Calu3 (cell line): ENCODE measurements at places on chromosomes 13 and 19.

GRCh38 chr19:43438291-43439031 lies 23.8 kb downstream of the TEX101 start:
- no peak for DNase-seq

- no peak for DNase-seq
Measured at GRCh38 chr13:97329331-97329730, 104.6 kb upstream of the RAP2A start.

- DNase-seq, result no peak
Measured at GRCh38 chr13:103104340-103104739, 38.1 kb upstream of the SLC10A2 start.

- DNase-seq, result no peak
Measured at GRCh38 chr13:39879286-39880035, 224.0 kb downstream of the COG6 start.

DNA sequence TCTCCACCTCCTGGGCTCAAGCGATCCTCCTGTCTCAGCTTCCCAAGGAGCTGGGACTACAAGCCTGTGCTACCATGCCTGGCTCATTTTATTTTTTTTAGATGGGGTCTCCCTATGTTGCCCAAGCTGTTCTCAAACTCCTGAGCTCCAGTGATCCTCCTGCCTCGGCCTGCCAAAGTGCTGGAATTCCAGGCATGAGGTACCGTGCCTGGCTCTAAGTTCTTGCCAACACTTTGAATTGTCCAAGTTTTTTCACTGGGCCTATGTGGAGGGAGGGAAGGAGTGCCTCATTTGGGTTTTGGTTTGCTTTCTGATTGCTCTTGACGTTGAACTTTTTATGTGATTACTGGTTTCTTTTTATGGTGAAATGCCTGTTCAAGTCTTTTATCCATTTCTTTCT lies 4.4 kb upstream of the UNC13A start:
- DNase-seq, result no peak

DNA sequence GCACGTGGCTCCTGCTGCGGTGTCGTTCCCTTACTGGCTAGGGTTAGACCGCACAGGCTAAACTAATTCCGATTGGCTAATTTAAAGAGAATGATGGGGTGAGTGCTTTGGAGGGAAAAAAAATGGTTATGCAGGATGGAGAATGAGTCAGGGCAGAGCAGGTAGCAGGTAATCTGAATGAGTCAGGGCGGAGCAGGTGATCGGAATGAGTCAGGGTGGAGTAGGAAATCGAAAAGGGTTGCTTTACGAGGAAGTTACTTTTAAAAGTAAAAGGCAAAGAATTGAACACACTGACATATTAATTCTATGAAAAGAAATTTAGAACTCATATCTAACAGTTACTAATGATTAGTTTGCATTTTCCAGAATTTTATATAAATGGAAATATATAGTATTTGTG lies 335.5 kb downstream of the FOXO1 start:
- DNase-seq, result peak; percentile 63

- no peak for DNase-seq
Measured at GRCh38 chr19:49682274-49682673, 5.2 kb downstream of the PRMT1 start.

GRCh38 chr13:110834572-110834971 lies 80.3 kb downstream of the ANKRD10 start:
- no peak for DNase-seq

- no peak for DNase-seq
Measured at GRCh38 chr13:97743938-97744337, 209.5 kb upstream of the IPO5 start.

DNA sequence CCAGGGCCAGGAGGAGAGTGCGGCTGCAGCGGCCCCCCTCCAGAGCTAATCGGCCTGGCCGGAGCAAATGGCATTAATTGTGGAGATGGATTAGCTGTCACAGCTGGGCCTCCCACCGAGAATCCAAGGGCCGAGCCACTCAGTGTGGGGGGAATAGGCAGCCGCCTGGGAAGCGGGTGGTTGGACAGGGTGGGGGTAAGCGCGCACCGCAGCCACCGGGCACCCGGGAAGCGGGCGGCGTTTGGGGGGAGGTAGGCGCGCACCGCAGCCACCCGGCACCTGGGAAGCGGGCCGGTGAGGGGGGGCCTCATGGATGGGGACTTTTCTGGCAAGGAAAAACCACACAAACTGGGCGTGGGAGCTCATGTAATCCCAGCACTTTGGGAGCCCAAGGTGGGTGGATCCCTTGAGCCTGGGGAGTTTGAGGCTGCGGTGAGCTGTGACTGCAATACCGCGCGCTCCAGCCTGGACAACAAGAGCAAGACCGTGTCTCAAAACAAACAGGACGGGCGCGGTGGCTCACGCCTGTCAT lies 9.7 kb downstream of the R3HDM4 start:
- no peak for DNase-seq

- no peak for DNase-seq
Measured at GRCh38 chr13:41061914-41062837, 867 bp downstream of the WBP4 start.

DNA sequence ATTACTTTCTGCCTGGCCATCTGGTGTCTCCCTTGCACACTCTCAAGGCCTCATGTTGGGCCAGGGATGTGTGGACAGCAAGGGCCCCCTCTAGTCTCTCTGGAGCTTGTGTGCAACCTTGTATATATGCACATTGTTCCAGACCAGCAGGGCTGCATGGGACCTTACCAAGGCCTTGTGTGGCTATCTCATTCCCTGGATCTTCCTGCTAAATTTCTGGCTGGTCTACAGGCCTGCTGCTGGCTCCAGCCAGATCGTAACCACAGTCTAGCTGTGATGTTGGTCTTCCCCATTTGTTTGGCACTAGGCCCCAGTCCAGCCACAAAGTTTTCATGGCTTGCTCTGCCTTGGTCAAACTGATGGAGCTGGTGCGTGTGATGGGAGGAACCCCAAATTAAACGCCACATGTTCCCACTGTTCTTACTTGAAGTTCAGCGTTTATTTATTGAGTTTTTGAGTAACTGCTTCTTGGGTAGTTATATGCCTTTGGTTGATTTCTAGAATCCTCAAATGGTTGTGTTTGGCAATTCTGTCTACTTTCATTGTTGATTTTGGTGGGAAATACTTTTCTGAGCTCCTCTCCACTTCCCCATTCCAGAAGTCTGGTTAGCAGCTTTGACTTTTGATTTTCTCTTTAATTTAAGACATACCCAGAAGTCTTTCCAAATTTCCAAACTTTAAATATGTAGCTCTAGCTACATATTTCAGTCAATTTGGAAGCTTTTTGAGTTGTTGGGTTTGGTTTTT lies 56.4 kb downstream of the SIPA1L3 start:
- no peak for DNase-seq

GRCh38 chr13:103873725-103874124 lies 807.5 kb upstream of the SLC10A2 start:
- DNase-seq, result no peak

- peak; percentile 2 for DNase-seq
Measured at GRCh38 chr13:43805071-43805468, 18.3 kb upstream of the ENOX1 start.

DNA sequence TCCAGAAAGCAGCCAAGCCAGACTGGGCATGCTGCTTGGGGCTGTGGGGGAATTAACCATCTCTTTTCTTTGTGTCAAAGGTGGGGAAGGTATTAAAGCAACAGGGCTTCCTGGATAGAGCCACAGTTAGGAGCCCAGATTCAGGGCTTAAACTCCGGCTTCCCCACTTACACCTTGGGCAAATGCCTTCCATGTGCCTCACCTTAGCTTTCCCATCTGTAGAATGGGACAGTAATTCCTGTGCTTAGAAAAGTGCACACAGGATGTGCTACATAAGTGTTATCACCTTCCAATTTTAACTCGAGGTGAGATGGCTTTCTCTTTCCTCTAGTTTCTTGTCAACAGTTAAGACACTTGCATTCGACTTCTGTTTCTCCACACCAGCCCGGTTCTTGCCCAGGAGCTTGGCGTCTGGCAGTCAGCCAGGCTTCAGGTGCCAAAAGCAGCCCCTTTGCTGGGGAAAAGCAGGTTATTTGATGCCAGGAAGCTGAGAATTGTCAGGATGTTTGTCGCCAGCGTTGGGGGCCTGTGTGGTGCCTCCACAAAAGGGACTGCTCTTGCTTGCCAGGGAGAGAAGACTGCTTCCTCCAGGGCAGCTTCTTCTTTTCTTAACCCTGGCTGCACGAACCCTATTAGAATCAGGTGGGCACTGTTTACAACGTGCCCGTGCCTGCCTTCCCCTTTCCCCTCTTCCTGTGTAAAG lies 79.2 kb downstream of the SIPA1L3 start:
- no peak for DNase-seq

DNA sequence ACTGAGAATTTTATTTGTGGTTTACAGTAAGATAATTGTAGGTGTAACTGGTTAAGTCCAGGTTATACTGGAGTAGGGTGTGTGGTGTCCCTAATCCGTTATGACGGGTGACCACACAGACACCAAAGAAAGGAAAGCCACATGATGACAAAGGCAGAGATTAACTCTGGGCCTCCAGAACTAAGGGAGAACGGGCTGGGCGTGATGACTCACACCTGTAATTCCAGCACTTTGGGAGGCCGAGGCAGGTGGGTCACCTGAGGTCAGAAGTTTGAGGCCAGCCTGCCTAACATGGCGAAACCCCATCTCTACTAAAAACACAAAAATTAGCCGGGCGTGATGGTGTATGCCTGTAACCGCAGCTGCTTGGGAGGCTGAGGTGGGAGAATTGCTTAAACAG lies 10.2 kb upstream of the FUT2 start:
- DNase-seq, result peak; percentile 55

- DNase-seq, result peak; percentile 36
Measured at GRCh38 chr13:40777166-40777808, 6.3 kb upstream of the MRPS31 start.

DNA sequence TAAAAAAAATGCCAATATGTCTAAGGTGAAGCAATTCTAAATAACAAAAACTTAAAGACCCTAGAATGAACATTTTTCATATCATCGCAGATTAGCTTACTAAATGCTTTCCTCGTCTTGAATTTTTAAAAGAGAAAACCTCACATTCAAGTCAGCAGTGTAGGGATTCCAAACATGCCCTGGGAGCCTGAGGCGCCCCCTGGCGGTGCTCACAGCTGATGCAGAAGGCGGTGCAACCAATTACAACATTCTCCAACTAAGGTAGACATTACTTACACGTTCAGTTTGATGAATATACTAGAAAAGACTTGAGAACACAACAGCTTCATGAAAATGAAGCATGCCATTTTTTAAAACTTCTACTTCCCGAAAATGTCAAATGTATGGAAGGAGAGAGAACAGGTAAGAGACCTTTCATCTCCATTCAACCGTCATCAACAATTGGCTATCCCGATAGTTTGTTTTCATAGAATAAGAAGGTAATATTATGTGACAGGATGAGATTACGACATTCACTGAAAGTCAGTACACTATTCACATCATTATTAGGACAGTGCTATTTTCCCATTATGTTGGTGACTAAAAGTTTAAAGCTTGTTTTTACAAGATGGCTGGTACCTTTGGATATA lies 304.4 kb downstream of the DCLK1 start:
- peak; percentile 5 for DNase-seq

DNA sequence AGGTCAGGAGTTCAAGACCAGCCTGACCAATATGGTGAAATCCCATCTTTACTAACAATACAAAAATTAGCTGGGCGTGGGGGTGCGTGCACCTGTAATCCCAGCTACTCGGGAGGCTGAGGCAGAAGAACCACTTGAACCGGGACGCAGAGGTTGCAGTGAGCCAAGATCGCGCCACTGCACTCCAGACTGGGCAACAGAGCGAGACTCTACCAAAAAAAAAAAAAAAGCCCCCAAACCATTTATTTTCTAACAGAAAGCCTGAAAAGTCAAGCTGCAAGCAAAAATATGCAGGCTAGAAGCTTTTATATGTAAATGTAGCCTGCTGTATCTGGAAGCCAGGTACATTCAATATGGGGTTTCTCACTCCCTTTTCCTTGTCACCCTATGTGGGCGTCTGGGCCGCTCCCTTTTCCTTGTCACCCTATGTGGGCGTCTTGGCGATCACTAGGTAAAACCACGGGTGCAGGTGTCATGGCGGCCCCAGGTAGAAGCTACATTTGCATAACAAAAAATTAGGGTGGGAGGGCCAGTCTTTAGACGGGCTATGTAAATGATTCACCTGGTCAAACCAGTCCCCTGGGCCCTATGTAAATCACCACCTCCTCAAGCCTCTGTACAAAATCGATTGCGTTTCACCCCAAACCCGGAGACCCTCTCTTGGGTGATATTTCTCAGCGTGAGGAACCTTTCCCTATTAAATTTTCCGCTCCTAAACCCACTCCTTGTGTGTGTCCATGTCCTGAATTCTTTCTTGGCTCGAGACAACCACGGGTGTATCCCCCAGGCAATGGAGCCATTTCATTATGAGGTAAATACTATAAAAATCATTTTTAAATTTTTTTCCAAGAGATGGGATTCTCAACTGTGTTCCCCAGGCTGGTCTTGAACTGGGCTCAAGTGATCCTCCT lies 2.1 kb downstream of the TRIM13 start:
- no peak for DNase-seq

DNA sequence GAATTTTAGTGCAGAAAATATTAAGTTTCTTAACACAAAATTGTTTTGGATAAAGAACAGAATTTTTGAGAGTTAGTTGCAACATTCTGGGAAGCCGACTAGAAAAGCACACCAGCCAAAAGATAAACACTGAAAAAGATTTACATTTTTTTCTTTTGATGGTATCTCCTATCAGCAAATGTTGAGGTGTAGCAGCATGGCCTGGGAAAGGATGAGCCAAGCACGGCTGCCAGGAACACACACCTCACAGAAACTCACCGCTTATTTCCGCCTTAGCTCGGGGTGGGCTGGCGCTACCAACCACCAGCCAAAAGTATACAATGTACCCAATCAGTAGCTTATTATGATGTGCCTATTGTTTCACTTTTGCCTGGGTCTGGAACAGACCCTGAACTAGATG lies 134.7 kb downstream of the MIPEP start:
- DNase-seq, result no peak

DNA sequence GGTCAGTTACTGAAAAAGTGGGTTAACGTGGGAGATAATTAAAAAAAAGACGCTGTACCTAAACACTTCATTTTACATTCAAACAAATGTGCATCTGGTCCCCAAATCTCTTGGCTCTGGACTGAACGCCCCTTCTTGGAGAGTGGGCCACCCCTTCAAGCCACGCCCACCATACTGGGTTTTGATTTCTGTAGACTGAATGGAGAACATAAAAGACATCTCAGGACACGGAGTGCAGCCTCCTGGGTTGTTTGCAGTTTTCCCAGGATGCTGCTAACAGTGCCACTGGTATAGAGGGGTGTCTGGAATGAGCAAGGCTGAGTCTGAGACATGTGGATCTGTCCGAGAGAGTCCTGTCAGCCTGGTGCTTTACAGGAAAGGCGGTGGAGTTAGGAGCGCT lies 10.6 kb downstream of the TFDP1 start:
- no peak for DNase-seq
